ENCODE measurements at places on chromosomes 5 and 9.

- no peak for DNase-seq
Observed at GRCh38 chr5:173706700-173707099, 90.2 kb upstream of the BOD1 start.

DNA sequence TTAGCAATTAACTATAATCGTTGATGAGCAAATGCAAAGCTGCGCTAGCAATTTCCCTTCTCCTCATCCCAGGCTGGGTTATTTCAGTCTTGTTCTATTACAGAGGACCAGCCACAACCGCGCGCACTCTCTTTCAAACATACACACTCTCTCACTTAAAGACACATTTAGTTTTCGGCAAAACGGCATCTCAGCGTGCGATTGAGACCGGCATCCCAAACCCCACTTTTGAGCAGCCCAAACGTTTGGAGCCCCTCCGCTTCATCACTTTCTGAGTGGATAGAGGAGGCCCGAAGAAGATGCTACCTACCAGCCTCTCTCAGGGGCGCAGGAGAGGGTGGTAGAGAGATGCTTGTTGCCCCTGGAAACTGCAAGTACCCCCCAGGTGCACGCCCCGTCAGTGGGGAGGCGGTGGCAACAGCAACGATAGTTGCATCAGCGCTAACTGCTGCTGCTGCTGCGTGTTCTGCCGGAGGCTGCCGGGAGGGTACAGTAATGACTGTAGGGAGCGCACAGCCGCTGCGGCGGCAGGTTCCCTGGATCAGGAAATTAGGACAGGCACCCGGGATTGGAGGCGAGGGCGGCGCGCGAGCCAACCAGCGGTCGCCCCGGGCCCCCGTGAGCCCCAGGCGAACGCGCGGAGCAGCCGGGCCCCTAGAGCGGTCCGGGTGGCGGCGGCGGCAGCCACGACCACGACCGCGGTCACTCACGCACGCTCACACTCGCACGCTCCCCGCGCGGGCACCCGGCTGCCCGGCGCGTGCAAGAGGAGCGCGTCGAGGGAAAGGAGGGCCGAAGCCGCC is 467 bp upstream of the VLDLR start:
- peak; percentile 53 for DNase-seq

DNA sequence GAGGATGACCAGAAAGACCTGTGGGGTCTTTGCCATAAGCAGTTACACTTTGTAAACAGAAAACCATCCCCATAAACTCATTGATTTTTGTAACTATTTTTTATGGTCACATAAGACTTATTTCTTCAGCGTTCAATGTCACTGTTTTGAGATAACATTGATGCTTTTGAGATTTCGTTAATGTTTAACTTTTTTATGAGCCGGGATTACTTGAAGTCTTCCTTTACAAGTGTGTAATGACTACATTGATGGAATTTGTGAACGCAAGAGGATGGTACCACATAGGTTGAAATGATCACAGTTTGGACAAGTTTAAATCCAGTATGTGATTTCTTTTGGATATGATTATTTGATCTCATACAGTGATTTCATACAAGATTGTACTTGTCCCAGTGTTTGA is 1.8 kb downstream of the SLC12A2 start:
- DNase-seq, result no peak

GRCh38 chr5:110256298-110256697 is 470.2 kb downstream of the TMEM232 start:
- no peak for DNase-seq

DNA sequence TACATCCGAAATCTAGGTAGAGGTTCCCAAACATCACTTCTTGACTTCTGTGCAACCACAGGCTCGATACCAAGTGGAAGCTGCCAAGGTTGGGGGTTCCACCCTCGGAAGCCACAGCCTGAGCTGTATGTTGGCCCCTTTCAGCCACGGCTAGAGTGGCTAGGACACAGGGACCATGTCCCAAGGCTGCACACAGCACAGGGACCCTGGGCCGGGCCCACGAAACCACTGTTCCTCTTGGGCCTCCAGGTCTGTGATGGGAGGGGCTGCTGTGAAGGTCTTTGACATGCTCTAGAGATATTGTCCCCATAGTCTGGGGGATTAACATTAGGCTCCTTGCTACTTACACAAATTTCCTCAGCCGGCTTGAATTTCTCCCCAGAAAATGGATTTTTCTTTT is 460.6 kb downstream of the ISL1 start:
- DNase-seq, result no peak

DNA sequence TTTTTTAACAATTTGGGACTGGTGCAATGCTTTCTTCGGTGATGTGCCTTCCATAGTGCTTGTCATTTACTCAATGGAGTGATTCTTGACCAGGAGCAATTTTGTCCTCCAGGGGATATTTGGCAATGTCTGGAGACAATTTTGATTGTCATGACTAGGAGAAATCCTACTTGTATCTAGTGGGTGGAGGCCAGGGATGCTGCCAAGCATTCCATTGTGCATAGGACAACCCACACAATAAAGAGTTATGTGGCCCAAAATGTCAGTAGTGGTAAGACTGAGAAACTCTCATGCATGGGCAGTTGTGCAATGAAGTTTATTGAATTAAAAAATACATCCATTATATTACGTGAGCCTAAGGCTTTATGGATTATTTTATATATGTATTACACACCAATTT is 70.5 kb downstream of the FOCAD start:
- DNase-seq, result peak; percentile 21

DNA sequence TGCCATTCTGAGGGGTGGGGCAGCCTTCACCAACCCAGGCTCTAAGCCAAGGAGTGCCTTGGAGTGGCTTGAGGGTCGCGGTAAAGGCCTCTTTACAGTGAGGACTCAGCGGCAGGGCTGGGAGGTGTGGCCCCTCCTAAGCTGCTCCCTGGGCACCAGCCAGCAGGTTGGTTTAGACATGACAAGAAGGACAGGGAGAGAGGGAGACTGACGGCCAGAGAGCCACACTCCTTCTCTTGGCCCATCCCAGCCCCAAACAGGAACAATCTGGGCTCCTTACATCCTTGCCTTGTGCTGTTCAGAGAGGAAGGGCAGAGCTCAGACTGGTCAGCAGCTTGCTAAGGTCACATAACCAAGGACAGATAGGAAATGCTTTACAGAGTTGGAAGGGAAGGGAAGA is 94.5 kb downstream of the LMX1B start:
- DNase-seq, result no peak

GRCh38 chr9:137982200-137982599 is 104.6 kb downstream of the CACNA1B start:
- no peak for DNase-seq

- peak; percentile 64 for DNase-seq
Observed at GRCh38 chr5:98997000-98997399, 68.2 kb upstream of the CHD1 start.

- peak; percentile 16 for DNase-seq
Observed at GRCh38 chr9:38359689-38360385, 32.7 kb upstream of the ALDH1B1 start.

- no peak for DNase-seq
Observed at GRCh38 chr9:68872026-68872501, 141.8 kb downstream of the PRKACG start.

GRCh38 chr9:37127018-37127417 is 6.6 kb downstream of the ZCCHC7 start:
- no peak for DNase-seq

DNA sequence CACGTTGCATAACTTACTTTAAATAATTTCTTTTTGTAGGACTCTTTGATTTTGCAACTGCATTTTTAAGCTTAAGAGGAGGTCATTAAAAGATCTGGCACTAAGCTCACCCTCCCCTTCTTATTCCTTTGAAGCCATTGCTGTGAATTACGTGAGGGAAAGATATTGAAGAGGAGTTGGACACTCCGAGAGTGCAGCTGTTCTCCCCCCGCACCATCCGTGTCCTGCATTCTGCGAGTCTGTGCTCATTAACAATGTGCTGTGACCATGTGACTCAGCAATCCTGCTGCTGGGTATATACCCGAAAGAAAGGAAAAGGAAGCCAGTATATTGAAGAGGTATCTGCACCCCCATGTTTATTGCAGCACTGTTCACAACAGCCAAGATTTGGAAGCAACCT is 40.0 kb downstream of the NXNL2 start:
- DNase-seq, result no peak

- DNase-seq, result no peak
Observed at GRCh38 chr5:173598686-173599085, 17.8 kb downstream of the BOD1 start.

- no peak for DNase-seq
Observed at GRCh38 chr9:105484226-105484625, 36.4 kb downstream of the FSD1L start.

DNA sequence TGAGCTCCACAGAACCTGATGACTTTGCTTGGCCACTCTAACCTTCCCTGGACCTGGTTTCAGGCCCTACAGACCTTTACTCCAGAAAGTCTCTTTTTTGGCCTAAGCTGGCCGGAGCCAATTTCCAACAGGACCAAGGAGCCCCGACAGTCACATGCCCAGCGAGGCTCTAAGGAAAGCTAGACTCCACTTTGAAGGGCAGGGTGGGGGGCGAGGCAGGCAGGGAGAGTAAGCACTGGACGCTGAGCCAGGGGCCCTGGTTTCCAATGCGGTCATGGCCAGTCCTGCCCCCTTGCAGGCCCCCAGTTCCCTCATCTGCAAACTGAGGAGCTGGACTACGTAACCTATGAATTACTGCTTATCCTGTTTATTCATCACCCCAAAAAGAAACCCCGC is 65.2 kb downstream of the ADAMTS2 start:
- DNase-seq, result no peak

- DNase-seq, result no peak
Observed at GRCh38 chr9:109889456-109889855, 109.5 kb downstream of the PALM2AKAP2 start.

- DNase-seq, result no peak
Observed at GRCh38 chr9:126472198-126472947, 141.4 kb upstream of the LMX1B start.

- no peak for DNase-seq
Observed at GRCh38 chr9:131100445-131100844, 4.1 kb downstream of the AIF1L start.

GRCh38 chr5:80170117-80170535 is 85.7 kb downstream of the SERINC5 start:
- no peak for DNase-seq

- no peak for DNase-seq
Observed at GRCh38 chr5:32276173-32276853, 36.4 kb downstream of the MTMR12 start.

DNA sequence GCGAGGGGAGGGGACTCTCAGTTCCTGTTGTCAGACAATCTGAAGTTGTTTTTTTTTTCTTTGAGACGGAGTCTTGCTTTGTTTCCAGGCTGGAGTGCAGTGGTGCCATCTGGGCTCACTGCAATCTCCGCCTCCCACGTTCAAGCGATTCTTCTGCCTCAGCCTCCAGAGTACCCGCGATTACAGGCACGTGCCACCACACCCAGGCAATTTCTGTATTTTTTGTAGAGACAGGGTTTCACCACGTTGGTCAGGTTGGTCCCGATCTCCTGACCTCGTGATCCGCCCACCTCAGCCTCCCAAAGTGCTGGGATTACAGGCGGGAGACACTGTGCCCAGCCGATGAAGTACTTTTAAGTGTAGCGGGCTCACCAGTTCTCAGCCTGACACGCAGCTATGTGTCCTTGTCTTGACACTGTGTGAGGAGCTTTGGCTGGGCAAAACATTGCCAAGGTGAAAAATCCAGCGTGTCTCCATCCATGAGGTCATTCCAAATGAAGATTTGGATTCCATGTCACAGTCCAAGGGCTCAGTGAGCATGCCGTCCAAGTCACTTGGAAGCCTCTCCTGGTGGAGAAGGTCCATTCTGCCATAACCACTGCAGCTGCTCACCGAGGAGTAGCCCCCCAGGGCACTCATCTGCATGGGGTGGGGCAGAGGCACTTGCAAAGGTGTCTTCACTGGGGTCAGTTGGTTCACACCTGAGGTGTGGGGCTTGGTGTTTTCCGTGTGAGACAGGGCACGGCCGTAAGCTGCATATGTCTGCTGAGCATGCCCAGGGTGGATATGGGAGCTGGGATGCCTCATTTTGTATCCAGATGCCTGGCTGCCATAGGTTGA is 32.0 kb downstream of the OR2V1 start:
- no peak for DNase-seq

GRCh38 chr9:77785341-77785740 is 137.2 kb upstream of the GNA14 start:
- no peak for DNase-seq

DNA sequence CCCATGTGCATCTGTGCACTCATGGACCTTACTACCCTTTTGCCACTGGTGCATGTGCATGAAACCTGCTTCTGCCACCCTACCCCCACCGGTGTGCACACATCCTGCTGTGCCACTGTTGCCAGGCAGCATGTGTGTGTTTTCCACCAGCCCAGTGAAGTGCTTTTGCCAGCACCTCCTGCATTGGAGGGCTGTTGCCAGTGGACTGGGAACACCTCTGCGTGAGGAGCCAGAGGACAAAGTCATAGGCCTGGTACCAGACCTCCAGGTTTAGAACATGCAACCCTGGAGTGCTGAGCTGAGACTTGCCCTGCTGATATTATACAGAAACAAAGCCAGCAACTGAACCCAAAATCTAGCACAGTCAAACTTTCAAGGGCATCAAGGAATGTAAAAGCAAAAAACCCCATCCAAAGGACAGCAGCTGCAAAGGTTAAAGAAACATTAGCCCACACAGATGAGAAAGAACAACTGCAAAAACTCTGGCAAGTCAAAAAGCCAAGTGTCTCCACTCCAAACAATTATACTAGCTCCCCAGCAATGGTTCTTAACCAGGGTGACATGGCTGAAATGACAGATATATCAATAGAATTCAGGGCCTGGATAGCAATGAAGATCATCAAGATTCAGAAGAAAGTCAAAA is 70.6 kb upstream of the PTPN3 start:
- no peak for DNase-seq

GRCh38 chr5:107574287-107574686 is 96.5 kb downstream of the EFNA5 start:
- DNase-seq, result no peak

DNA sequence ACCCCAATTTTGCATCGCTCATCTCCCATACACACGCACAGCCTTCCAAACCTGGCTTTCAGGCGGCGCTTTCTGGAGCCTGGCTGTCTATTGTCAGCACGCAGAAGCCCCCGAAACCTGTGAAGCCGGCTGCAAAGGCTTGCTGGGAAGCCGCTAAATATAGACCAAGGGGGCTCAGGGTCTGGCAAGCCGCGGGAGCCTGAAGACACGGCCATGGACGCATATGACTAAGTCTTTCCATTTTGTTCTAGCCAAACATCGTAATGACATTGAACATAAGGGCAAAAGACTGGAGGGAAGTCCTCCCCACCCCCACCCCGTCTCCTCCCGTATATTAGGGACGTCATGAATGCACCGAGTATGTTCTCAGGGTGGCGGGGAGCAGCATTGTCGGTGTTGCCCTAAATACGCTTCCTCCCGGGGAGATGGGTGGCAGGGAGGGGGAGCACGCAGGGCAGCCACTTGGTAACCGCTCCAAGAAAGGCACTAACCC is 1.1 kb downstream of the CTNND2 start:
- no peak for DNase-seq

GRCh38 chr9:121833061-121833460 is 181.6 kb downstream of the DAB2IP start:
- no peak for DNase-seq

- DNase-seq, result no peak
Observed at GRCh38 chr5:106833517-106833916, 837.2 kb downstream of the EFNA5 start.

DNA sequence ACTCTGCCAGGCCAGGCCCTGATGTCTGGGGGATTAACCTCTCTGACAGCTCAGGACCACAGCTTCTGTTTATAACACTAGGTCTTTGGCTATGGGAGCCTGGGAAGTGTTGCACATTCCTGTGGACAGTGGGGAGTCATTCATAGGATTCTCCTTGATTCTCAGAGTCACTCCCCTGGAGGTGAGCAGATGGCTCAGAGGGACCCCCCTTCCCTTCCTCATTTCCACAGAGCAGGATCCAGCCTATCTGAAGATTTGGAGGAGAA is 60.2 kb downstream of the NRG2 start:
- DNase-seq, result no peak

GRCh38 chr5:120306303-120306702 is 157.8 kb upstream of the PRR16 start:
- no peak for DNase-seq
